NCI-H1694 treated with DMSO at 0.1 percent for 48 hours (cell line): ENCODE measurements at places on chromosomes 2 and 18.

DNA sequence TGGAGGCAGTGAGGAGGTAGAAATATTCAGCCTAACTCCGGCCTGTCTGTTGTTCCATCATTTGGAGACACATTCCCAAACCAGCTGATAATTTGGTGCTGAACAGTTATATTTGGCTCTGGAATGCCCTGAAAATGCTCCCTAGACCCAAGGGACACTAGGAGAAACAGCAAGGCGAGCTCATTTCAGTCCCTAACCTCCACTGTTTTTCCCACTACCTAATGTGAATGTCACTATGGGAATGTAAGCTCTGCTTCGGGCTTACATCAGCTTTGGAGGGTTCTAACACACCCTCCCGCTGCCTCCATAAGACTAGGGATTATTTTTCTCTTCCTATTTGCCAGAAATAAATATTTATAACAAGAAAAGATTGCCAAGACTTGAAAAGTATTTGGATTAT lies 103.5 kb downstream of the ANTXR1 start:
- DNase-seq, result no peak

GRCh38 chr2:120797421-120798221 lies 62.0 kb downstream of the GLI2 start:
- no peak for DNase-seq

DNA sequence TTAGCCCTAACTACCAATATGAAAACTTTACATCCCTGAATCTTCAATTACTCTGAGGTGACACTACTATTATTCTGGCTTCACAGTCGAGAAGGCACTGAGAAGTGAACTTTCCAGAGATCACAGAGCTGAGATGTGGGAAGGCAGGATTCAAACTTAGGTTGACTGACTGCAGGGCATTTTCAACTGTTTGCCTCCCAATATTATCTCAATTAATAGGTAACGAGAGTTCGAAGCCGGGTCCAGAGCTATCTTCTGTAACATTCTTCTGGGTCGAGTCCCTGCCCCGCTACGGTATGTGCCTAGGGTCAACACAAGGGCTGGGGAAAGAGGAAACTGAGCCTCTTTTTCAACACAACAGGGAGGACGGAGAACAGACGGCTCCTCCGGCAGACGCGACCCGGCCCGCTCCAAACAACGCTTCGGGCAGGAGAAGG lies 740 bp downstream of the CHMP3 start:
- no peak for DNase-seq

DNA sequence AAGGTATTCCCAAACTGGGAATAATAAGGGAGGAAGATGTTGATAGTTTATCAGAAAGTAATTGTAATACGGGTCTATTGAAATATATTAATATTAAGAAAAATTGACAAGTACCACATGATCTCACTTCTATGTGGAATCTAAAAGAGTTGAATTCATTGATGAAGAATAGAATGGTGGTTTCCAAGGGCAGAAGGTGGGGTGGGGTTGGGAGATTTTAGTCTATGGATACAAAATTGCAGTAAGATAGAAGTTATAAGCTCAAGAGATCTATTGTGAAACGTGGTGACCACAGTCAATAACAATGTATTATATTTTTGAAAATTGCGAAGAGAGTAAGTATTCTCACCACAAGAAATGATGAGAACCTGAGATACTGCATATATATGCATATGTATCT lies 38.9 kb downstream of the COL3A1 start:
- no peak for DNase-seq

DNA sequence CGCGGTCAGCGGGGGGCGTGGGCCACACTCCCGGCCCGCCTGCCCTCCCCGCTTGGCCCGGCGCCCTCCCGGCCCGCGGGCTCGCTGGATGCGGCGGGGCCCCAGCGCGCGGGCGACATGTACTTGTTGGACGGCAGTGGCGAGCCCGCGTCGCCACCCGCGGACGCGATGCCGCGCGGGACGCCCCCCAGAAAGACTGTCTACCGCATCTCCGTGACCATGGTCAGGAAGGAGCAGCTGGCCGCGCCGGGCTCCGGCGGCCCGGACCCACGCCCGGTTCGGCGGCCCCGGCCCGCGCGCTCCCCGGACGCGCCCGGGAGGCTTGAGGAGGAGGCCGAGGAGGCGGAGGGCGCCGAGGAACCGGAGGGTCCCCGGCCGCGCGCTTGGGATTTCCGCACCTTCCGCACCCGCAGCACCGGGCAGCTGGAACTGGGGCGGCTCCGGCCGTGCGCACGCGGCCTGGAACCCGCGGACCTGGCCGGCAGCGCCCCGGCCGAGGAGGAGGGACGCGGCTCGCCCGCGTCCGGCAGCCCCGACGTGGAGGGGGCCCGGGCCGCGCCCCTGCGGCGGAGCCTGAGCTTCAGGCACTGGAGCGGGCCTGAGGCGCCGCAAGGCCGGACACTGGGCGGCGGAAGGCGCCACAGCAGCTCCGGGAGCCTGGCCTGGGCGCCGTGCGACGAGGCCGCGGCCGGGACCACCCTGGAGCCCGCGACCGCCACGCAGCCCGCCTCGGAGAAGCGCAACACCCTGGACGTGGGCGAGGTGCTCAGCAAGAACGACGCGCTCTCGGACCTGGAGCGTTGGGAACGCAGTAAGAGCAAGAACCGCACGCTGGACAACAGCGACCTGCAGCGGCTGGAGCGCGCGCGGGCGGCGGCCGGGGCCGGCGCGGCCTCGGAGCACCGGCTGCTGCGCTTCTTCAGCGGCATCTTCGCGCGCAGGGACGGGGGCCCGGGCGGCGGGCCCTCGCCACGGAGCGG lies 176.4 kb downstream of the AGAP1 start:
- peak; percentile 10 for DNase-seq

GRCh38 chr2:10978090-10978670 lies 66.4 kb downstream of the KCNF1 start:
- no peak for DNase-seq

DNA sequence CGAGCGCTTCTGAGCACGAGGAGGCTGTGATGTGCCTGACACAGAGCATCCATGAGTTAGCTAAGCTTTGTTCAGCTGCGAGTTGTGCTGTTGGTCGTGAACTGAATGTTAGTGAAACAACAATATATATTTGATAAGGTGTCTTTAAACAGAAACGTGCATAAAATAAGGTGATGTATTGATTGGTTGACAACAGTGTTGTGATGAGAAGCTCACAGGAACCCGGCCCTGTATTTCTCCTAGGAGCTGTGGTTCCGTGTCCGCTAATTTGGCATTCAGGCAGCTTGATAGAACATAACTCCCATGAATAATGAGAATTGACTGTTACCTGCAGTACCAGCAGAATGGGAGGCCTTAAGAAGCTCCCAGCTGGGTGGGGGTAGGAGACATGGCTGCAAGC lies 146.4 kb upstream of the MYCN start:
- DNase-seq, result no peak

DNA sequence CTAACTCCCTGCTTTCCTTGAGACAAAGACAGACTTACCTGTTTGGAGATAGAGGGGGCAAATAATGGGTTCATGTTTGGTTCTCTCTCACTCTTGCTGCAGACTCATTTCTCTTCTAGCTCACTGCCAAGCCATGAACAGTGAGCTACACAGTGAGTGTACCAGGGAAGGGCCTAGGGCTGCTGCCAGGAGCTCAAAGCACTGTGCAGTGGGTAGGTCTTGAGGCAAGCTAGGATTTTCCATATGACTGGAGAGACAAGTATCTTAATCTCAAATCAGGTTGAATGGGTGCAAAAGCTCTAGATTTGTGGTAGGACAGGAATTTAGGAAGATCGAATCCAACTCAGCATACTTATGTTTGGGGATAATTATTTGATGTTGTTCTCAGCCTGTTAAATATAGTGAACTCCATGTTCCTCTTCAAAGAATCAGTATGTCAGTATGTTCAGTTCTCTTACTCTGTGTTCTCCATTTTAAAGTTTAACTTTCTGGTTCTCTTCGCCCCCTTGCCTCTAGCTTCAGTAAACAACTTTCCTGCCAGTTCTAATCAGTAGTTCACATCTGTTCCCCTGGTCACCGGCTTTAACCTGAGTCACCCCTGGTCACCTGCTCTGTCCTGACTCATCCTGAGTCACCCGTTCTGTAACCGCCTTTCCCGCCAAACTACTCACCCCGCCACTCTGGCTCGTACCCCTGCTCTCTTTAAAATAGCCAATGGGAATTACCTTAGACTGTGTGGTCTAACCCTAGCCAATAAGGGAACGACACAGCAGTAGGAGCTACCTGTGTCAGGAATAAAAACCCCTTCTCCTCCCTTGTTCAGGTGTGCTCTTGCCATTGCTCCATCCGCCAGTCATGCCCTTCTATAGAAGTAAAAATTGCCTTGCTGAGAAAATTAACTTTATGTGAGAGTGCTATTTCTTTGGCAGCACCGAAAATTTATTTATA lies 21.9 kb downstream of the SLC25A52 start:
- no peak for DNase-seq

- no peak for DNase-seq
Observed at GRCh38 chr2:176642074-176642473, 372.8 kb downstream of the MTX2 start.

DNA sequence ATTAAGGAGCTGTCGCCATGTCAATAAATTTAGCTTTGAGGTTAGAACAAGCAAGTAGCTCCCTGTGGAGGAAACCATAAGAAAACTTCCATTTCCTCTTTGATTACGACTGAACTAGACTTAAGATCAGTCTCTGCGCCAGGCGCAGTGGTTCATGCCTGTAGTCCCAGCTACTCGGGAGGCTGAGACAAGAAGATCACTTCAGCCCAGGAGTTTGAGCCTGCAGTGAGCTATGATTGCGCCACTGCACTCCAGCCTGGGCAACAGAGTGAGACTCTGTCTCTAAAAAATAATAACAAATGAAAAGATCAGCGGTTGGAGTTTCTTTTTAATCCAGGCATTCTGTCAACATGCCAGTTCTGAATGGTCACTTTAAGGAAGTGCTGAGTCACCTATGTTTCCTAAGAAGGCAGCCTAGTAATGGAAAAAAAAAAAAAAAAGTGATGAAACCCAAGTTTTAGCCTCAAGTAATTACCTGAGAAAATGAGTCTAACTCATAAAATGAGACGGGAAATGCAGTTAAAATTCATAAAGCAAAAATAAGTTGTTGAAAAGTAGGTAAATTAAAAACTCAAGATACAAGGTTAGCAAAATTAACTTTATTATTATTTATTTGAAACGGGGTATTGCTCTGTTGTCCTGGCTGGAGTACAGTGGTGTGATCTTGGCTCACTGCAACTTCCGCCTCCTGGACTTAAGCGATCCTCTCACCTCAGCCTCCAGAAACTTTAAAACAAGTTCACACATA lies 10.2 kb downstream of the C18orf32 start:
- no peak for DNase-seq

GRCh38 chr2:179248024-179248348 lies 16.6 kb downstream of the SESTD1 start:
- no peak for DNase-seq

DNA sequence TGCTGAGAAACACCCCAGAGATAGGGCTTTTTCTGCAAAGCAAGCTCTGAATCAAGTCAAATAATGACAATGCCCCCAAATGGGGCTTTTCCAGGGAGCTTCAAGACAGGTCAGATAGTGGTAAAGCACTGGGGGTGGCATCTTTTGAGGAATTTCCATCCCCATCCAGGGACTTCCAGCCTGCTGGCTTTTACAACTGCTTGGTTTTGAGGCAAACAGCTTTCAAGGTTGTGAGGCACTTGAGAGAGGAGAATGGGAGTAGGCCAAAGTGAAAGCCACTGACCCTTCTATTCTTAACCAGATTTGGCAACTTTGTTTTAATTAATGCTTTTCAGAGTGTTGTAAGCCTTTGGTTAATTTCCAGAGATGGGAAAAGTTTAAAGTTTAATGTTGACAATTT lies 762.0 kb upstream of the POU3F3 start:
- no peak for DNase-seq

DNA sequence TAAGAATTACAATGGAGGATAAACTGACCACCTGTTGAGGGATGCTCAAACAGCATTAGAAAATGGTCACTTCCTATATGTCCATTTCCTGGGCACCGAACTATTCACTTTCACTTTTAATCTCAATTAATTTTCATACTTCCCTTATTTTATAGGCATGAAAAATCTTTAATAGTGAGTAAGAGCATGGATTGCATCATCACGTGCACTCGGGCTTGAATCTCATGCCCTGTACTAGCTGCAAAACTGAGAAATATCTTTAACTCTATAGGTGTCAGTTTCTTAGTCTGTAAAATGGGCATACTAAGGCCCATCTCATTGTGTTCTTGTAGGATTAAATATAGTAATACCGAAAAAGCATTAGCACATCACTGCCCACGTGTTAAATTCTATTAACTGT lies 183.9 kb upstream of the FIGN start:
- no peak for DNase-seq

DNA sequence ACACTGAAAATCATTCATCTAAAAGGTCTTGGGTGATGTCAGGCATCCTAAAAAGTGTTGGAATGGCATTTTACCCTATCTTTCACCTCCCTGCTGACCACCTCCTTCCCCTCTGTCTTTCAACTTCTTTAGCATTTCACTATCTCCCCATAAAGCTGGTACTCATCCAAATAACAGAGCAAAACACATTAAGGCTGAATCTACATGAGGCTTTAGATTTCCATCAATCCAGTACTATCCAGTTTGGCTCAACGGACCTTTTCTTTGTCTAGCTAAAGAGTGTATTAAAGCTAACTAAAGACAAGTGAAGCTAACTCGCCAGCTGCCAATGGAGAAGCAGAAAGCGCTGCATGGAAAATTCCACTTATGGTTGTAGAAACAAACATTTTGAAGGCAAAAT lies 122.5 kb upstream of the NCKAP5 start:
- DNase-seq, result no peak

DNA sequence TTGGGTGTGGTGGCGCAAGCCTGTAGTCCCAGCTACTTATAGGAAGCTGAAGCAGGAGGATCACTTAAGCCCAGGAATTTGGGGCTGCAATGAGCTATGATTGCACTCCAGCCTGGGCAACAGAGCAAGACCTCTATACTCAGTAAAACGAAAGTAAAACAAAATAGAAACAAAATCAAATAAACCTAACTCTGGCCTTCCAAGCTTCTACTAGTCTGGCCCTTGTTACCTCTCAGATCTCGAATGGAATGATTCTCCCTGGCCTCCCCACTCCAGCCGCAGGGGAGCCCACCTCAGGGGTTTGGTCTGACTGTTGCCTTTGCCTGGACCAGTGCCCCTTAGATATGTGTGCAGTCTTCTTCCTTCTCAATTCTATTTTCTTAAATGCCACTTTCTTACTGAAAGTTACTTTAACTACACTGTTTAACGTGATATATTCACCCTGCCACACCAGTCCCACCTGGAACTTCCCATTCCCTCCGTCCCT lies 160.0 kb upstream of the GCFC2 start:
- DNase-seq, result no peak

DNA sequence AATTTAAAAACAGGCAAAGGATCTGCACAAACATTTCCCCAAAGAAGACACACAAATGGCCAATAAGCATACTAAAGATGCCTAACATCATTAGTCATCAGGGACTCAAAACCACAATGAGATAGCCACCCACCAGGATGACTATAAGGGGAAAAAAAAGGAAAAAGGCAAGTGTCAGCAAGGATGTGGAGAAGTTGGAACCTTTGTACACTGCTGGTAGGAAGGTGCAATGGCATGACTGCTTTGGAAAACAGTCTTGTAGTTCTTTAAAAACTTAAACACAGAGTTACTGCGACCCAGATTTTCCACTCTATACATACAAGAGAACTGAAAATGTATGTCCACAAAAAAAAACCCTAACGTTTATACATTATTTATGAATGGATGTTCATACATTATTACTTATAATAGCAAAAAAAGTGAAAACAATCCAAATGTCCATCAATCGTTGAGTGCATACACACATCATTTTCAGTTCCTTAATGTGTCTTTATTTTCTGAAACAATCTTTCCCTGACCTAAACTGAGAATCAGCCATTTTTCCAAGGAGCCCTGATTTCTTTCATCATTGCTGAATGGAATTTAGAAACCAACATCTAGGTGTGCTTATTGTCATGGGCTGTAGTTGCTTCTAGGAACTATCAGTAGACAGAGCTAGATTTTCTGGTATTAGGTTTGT lies 64.7 kb upstream of the TLK1 start:
- DNase-seq, result no peak
